ENCODE measurements at places on chromosomes 1 and 21.

DNA sequence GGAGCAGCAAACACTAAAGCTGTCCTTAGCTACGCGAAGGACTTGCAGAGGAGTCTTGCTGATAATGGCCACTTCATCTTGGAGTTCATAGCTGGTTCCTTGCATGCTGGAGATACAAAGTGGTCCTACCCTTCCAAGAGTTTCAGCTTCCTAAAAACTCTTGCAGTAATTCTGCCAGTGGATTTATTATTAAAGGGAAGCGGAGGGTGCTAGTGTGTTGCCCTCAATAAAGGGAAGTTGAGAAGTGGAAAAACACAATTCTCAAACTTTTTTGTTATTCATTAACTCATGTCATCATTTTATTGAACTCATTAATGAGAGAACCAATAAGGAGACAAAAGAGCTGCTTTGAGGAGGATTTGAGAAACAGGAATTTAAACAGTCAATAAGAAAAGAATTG is 6.5 kb upstream of the HAPLN2 start:
- DNase-seq = no peak

GRCh38 chr21:25428537-25428936 is 178.7 kb downstream of the MRPL39 start:
- no peak for DNase-seq

- DNase-seq = no peak
These were observed 86.1 kb downstream of the CTH start for GRCh38 chr1:70497152-70497551.

DNA sequence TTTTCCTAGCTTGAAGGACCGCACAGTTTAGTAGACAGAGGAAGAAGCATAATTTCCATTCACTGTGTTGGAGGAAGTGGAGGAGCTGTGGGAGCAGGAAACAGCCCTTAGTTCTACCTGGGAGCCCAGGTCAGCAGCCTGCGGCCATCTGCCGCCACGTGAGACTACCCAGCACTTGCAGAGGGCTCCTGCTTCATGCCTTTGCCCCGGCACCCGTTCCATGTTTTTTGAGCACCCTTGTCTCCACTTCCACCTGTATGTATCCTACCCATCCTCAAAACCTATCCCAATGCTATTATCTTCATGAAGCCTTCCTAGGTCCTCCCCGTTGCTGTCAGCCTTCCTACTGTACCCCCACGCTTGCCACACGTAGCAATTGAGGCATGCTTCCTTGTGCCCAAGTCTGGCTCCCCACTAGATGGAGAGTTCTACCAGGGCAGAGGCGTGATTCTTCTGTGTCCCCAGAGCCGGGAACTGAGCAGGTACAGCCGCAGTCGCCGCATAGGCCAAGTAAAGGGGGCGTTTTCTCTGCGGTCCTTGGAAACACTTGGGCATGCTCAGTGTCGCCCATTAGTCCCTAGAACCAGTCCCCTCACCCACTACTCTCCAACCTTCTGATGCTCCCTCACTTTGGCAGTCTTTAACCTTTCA is 1.9 kb downstream of the SLC6A9 start:
- DNase-seq = no peak

DNA sequence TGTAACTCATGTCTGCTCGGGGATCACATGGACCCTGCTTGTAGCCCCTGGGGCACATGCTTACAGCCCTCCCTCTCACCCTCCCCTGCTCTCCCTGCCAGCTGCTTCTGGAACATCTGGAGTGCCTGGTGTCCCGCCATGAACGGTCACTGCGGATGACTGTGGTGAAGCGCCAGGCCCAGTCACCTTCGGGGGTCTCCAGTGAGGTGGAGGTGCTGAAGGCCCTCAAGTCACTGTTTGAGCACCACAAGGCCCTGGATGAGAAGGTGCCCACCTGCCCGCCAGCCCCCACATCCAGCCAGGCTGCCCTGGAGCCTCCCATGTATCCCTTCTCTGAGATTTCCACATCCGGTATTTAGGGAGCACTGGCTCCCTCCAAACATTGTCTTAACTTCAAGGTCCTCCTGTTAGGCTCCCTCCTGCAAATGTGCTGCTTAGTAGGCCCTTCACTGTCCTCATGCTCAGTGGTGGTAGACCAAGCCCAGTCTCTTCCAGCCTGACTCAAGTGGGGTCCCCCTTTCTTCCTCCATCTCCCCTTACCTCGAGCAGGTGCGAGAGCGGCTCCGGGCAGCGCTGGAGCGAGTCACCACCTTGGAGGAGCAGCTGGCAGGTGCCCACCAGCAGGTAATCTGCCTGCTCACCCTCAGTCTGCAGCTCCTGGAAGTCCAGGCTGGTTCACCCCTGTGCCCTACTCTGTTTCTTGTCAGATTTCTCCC is 17.7 kb downstream of the PPFIA4 start:
- DNase-seq = no peak

DNA sequence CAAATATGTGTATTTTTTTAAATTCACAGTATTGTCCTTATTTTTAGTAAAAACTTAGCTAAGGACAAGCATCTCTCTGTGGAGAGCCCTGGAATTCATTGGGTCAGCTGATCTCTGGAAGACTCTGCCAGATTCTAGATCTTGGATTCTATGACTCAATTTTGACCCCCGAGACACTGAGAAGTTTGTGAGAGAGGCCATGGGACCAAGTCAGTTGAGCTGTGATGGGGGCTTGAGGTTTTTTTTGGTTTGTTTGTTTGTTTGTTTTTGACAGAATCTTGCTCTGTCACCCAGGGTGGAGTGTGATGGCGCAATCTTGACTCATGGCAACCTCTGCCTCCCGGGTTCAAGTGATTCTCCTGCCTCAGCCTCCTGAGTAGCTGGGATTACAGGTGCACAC is 13.5 kb downstream of the SHISA4 start:
- DNase-seq = no peak

GRCh38 chr1:200479816-200480215 is 70.0 kb upstream of the ZNF281 start:
- DNase-seq = no peak

- DNase-seq = no peak
These were observed 29.4 kb upstream of the RNPC3 start for GRCh38 chr1:103496014-103496635.

GRCh38 chr1:165841582-165842017 is 14.2 kb downstream of the UCK2 start:
- peak; percentile 59 for DNase-seq

GRCh38 chr1:193680247-193680923 is 494.0 kb upstream of the B3GALT2 start:
- no peak for DNase-seq

DNA sequence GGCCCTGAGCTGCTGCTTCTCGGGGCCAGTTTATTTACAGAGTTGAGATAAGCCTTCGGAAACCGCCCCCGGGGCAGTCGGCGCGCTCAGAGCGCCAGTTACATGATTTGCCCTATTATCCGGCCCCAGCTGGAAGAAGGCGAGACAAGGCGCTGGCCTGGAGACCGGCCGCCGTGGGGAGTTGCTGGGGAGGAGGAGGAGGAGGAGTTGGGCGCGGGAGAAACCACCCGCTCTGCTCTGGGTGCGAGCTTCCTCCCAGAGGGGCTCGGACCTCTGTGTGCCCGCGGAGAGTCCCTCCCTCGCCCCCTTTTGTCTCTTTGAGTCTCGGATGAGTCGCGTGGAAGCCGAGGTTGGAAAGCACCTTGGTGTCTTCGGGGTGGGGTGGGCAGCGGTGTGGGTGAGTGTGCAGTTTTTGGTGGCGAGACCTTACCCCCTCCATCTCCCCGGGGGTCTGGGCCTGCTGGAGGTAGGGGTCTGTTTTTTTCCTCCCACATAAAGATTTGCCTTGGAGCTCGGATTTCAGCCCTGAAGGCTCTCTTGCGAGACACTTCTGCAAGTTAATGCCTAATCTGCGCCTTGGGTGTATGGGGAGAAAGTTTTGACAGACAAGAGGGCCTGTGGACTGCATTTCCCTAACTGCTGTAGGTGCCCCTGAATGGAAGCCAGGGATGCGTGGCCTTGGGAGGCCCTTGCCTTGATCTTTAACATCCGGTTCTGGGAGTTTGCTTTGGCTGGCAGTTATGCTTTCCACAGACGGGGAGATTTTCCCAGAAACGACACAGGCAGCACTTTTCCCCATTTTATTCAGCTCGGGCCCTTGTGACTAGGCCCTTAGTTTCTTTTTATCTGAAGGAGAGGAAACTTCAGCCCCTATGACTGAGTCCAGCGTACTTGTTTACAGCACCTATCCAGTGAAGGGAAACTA is 80.0 kb downstream of the NDUFS5 start:
- DNase-seq = peak; percentile 81

DNA sequence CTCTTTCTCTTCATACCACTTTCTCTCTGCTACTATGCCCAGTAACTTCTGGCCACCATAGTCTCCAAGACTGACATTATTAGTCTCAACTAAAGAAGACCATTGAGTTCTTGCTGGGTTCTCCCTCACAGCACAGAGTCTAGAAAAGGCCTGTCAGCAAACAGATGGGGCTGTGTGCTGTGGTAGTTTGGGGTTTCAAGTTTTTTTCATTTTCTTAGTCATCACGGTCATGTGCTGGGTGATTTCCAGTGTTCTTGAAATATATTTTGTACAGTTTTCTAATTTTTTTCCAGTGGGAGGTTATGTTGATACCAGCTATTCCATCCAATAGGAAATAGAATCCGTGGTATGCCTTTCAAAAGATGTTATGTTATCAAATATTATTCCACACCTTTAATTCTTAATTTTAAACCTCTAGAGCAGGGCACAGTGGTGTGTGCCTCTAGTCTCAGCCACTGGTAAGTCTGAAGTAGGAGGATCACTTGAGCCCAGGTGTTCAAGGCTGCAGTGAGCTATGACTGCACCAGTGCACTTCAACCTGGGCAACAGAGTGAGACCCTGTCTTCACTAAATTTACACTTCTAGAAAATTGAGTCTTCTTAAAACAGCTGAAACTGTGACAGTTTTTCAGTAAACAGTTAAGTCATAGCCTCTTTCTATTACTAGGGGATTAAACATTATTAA is 8.3 kb downstream of the CFHR2 start:
- no peak for DNase-seq

DNA sequence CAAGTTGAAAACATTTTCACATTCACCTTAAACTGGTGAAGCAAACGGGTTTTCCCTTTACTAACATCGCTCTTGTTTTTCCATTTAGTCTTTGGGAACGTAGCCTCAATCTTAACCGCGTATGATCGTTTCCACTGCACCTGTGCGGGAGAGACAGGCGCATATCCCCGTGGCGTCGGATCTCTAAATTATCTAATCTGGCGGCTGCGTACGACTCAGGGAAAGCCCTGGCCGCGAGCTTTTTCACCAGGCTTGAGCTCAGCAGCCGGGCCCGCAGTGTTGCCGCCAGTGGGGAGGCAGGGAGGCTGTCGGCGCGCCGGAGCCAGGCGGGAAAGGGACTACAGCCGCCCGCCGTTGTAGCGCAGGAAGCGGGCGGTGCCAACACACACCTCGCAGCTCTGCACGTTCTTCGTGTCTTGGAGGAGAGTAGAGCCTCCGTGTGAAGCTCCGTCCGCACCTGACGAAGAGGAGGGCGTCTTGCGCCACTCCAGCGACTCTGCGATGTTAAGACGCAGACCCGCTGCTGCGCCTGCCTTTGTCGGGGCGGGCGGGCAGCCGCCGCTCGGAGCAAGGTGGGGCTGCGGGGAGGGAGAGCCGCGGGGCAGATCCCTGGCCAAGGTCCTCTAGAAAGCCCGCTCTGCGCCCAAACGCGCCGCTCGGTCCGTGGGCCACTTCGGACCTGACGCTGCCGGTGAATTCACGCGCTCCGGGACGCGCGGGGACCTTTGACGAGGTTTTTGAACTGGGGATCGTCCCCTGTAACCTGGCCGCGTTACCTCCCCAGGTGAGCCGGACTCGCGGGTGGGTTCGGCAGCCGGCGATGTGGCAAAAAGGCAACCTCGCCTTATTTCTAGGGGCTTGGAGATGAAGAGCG is 18.5 kb upstream of the TBX15 start:
- no peak for DNase-seq

DNA sequence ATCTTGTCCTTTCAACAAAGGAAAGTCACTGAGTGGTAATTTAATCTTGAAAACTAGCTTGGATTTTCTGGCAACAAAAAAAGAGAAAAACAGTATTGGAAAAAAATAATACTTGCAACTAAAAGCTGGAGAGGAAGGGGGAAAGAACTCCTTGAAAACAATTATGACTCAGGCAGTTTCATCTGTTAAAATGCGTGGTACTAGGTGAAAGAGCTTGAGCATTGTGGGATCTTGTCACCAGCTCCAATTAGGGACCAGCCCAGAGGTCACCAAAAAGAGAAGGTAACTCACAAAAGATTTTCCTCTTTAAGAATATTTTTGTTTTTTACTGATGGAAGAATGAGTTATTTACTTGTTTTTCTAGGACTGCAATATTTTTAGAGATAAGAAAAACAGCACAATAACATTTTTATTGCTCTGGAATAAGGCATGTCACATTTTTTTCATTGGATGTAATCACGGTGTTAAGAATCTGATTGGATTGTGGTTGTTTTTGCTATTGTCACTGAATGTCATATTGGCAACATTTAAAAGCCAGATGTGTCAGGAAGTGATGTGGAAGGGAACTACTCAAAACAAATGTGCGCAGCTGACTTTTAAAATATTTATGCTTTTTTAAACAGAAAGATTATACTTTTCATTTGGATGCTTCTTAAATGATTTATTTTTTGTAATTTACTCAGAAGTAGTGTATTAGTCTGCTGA is 78.5 kb upstream of the ADAMTS5 start:
- no peak for DNase-seq

GRCh38 chr1:246214708-246215509 is 292.2 kb downstream of the SMYD3 start:
- DNase-seq = no peak

GRCh38 chr1:215606564-215607168 is 39.6 kb downstream of the KCTD3 start:
- DNase-seq = no peak

- no peak for DNase-seq
These were observed 14.4 kb downstream of the RALGPS2 start for GRCh38 chr1:178739285-178740045.

- peak; percentile 59 for DNase-seq
These were observed 193.5 kb downstream of the PAPPA2 start for GRCh38 chr1:176656257-176656995.

DNA sequence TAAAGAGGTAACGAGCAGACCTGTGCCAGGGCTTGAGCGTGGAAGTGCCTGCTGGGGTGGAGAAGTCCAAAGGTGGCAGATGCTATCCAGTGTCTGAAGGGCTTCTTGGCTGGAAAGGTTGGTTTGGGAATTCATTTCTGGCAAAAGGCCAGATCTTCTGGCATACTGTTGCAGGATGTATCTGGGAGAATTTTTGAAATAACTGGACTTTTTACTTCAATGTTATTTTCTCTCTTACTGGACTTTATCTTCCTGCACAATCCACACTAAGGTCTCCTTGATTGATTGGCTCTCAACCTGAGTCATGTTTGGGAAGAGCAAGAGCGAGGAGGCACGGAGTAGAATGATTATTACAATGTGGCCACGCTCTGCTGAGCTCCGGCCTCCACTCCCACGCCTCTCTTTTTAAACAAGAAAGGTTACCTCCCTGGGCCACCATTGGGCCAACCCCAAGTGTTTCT is 278.4 kb downstream of the TM2D1 start:
- no peak for DNase-seq

Data from islet precursor cell (in vitro differentiated cells).